ENCODE measurements at places on chromosomes 2 and 18.

GRCh38 chr2:237723602-237724001 is 75.0 kb upstream of the RBM44 start:
- peak; percentile 78 for DNase-seq

DNA sequence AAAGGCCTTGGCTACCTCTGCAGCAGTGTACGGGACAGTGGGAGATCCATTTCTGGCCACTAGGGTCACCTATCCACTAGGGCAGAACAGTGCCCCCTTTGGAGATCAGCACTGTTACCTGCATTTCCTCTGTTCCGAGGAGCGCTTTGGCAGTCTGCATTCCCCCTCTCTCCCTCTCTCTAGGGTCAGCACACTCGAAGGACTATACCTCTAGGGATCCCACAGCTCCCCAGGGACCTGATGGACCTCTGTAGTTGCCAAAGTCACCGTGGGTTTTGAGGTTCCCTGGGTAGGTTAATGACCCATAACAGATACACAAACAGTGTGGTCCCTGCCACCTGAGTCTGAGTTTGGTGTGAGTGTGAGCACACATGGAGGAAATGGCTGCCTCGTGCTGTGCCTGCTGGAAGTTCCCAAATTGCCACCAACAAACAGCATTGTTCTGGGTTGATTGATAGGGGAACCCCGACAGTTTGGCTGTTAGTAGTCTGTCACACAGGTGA is 99.8 kb upstream of the VWC2L start:
- DNase-seq: peak; percentile 31

GRCh38 chr18:74669136-74669798 is 71.6 kb downstream of the ZNF407 start:
- DNase-seq: no peak

DNA sequence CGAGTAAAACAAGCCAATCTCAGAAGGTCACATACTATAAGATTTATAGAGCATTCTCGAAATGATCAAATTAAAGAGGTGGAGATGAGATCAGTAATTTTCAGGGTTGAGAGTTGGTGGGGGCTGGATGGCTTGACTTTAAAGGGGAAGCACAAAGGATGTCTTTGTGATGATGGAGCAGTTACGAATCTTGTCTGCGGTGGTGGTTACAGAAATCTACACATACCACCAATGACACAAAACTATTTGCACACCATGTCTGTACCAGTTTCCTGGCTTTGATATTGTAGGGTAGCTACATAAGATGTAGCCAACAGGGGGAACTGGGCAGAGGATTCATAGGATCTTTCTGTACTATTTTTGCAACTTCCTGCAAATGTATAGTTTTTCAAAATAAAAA is 190.6 kb upstream of the SMIM21 start:
- no peak for DNase-seq

GRCh38 chr2:88658326-88658725 is 31.1 kb upstream of the EIF2AK3 start:
- DNase-seq: no peak

DNA sequence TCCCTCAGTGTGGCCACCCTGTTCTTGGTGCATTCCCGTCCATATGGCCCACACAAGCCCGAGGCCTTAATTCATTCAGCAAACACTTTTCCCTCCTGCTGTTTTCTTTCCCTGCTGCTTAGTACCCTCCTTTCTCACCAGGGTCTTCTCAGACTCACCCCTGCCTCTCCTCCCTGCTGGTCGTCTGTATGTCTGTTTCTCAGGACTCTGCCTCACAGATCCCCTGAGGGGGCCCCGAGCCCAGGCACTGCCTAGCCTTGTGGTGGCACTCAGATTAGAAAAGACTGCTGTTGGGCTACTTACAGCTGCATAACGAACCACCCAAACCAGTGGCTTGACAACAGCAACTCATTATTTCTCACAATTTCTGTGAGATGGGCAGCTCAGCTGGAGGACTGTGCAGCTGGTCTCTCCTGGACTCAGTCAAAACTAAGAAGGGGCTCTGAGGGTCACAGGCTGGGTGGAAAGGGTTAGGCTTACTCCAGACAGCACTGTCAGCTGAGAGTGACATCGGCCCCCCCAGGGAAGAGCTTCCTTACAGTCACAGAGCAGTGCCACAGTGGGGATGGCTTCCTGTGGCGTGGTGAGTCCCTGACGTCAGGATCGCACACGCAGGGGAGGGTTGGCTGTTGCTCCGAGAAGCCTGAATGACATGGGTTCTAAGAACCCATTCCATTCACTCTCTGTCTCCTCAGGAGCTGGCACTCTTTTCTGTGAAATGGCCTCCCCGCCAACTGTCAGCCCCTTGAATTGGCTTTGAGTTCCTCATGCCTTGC is 139.0 kb downstream of the UXS1 start:
- DNase-seq: no peak

DNA sequence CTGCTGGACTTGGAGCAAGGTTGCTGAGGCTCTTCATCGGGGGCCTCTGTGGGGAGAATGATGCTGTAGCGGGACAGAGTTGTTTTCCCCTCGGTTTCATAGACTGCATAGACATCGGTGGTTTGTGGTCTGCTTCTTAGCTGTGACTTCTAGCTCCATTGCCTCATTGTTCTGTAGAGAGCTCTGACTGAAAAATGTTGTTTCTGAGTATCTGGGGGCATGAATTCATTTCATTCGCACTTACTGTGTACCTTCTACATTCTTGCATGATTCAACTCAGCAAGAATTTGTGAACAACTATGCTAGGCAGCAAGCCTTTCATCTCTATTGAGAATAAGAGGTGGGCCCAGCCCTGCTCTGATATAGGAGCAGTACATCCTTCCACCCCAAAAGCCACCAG is 406.8 kb downstream of the NBAS start:
- no peak for DNase-seq

DNA sequence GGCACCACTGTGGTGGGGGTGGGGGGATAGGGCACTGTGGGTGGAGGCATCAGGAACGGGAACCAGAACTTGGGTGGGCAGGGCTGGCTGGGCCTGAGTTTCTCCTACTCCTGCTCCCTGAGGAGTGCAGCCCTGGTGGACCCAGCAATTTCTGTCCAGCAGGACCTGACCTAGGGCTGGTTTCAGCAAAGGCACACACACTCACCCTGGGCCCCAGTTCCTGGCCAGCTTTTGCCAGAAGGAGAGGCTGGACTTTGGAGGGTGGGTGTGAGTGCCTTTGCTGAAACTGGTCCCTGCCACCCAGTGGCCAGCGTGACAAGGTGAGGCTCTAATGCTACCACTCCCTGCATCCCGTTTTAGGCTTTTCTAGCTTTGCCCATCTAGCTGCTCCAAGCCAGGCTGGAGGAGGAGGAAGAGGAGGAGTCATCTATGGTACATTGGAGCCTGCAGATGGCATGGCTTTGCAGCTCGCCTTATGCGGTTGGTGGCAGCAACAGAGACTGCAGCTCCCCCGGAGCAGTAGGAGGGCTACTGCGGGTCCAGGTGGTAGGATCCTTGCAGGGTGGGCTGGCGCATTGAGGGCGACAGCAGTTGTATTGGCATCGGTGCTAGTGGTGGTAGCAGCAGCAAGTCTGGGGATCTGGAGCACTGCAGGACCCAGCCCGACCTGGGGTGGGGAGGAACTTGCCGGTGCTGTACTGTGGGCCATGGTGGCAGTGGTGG is 40.4 kb upstream of the IMP4 start:
- no peak for DNase-seq

GRCh38 chr2:145601361-145601925 is 1081.5 kb upstream of the ZEB2 start:
- DNase-seq: no peak

- no peak for DNase-seq
Observed at GRCh38 chr2:124570872-124571271, 545.8 kb downstream of the CNTNAP5 start.

DNA sequence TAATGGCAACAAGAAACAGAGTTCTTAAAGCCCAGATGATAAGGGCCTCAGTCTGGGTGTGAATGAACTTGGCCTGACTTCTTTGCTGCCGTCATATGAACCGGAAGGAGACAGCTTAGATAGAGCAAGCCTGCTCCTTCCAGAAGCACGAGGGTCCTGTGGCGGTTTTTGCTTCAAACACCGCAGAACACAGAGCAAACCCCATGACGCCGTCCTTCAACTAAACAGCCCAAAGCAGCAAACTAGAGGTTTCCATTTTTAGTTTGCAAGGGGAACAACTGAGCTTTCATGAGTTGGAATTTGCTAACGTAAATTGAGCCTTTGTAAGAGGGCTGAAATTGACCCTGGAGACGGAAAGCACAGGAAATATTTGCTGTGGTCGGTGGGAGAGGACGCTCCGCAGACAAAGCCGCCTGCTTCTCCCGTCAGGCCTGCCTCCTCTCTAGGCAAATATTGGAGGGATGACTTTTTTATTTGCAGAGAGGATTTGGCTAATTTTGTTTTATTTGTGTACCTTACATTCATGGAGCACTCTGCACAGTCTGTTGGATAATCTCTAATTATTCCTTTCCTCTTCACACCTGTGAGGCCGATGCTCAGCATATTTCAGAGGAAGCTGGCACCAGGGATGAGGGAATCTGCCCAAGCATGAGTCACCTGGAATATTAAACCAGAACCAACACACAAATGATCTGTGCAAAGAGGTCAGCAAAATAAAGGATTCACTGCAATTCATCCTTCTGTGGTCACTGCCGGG is 134.0 kb upstream of the NCK2 start:
- DNase-seq: no peak

DNA sequence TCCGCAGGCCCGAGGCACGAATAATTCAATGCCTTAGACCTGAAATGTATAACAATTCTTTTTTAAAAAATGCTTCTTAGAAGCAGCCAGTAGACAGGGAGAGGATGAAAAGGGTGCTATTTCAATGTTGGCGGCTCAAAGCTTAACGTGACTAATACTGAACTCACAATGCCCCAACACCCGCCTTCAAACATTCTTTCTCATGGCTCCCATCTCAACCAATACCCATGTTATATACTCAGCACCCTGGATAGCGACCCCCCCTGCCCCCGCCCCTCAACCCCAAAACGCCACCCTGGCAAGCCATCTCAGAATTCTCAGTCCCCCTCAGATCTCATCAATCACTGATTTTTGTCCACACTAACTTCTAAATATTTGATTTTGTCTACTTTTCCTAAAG is 4.4 kb downstream of the FBXO41 start:
- peak; percentile 50 for DNase-seq

DNA sequence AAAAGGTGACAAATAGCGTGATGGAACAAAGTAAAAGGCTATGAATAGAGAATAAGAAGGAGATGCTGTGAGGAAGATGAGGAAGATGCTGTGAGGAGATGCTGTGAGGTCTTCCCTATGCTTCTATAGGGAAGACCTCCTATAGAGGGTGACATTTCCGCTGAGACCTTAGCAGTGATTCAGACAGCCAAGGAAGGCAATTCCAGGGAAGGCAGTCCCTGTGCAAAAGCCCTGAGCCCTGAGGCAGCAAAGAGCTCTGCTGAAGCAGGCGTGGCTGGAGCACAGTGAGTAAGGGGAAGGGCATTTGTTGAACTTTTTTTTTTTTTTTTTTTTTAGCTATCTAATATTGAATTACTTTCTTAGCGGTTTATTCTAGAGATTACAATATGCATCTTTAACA is 142.7 kb upstream of the FOSL2 start:
- DNase-seq: no peak

- DNase-seq: peak; percentile 95
Observed at GRCh38 chr2:173354582-173355131, at the start of gene CDCA7. CDCA7 (plus strand) TSS chr2:173354872; CDS start chr2:173354964, 92 bp downstream.

DNA sequence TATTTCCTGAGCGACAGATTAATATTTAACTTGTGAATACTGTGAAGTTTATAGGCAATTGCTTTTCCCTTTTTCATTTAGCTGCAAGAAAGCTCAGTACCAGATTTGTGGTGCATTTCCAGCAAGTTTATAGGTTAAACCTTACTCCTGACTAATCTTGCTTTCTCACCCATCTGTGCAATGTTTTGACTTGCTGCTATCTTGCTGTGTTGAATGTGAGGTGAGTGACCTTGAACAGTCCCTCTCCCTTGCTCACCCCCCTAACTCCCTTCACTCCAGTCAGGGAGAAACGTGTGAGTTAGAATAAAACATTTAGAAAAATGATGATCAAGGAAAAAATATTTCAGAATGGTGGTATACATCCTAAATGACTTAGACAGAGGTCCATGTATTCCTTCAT is 39.8 kb upstream of the PARD3B start:
- no peak for DNase-seq

DNA sequence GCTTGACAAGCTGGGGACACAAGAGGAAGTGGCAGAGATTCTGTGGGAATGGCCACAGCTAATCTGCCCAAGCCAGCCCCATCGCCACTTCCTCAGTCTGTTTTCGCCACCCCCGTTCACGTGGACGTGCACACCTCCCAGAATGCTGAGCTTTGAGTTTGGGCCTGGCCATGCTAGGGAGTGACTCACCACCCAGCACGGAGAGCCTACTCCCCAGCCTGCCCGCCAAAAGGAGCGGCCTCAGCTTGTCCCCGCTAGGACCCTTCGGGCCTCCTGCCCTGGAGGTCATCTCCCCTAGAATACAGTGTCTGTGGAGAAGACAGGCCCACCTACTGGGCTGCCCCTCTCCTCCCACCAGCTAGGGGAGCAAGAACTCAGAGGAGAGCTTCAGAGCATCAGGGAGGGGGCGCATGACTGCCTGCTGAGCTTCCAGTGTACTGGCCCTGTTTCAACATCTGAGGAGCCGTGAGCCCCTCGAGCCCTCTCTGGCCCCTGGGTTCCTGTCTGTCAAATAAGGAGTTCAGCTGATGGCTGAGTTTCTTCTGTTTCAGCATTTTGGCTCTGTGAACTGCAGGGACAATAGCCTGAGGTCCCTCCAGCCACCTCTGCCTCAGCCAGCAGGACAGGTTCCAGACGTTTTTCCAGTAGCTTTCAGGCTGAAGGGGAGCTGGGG is 5.1 kb downstream of the SLC35F6 start:
- no peak for DNase-seq

DNA sequence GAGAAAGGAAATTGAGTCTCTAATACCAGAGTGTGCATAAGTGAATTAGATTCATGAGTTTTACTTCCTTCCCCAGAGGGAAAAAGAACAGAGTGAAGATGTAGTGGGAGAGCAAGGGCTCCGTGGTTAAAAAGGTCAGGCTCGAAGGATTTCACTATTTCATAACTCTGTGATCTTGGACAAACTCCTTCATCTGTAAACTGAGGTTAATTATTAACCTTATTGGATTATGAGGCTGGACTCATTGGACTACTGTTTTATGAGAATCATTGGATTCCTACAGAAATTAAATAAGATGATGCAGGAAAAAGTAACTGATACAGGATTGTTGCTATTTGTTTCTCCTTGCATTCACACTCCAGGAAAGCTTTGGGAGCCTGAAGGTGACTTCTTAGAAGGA is 45.0 kb downstream of the SRD5A2 start:
- DNase-seq: no peak

Data from H7 (cell line).